HL-60 (cell line): ENCODE measurements at places on chromosomes 7 and 10.

GRCh38 chr10:116536810-116537209 lies 8.9 kb upstream of the PNLIP start:
- DNase-seq: no peak

GRCh38 chr7:156017431-156017830 lies 205.2 kb upstream of the SHH start:
- DNase-seq: no peak

- DNase-seq: no peak
These were observed 248.8 kb upstream of the NEBL start for GRCh38 chr10:21145751-21146435.

DNA sequence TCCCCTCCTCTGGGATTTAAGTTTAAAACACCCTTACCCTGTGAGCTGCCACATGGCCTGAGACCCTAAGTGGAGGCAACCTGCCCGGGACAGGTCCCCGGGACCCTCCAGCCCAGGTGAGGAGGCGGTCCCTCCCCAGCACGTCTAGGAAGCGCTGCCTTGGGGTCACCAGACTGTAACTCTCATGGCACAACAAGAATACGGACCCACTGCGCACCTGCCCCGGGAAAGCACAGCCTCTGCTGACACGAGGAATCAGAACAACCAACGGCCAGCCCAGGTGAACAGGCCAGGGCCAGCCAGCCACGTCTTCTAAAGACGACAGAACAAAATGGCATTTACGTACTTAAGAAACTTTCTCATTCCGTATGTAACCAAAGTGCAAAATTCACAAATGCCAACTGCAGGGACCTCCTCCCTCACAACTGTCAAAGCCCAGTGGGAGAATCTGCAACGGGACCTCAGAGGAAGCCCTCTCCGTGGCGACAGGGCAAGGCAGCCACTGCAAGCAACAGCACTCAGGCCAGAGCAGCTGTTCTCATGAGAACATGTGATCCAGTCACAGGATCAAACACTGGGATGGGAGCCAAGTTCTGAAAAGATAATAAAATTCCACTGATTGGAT lies 208.4 kb downstream of the DIP2C start:
- DNase-seq: no peak

DNA sequence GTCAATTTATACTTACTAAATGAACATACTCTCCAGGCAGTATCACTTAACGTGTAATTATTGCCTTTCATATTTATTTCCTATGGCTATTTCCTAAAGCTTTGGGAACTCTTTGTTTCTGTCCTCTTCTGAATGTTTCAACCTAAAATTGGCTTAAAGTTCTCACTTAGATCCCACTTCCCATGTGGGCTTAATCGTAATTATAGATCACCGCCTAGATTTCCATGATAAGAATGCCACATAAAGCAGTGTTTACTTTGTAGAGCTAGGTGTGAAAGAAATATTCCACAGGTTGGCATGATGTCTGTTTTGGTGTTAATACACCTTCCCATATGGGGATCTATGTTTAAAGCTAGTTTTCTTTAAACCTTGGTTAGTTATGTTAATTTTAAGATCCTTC lies 1.5 kb downstream of the HDAC9 start:
- DNase-seq: no peak

DNA sequence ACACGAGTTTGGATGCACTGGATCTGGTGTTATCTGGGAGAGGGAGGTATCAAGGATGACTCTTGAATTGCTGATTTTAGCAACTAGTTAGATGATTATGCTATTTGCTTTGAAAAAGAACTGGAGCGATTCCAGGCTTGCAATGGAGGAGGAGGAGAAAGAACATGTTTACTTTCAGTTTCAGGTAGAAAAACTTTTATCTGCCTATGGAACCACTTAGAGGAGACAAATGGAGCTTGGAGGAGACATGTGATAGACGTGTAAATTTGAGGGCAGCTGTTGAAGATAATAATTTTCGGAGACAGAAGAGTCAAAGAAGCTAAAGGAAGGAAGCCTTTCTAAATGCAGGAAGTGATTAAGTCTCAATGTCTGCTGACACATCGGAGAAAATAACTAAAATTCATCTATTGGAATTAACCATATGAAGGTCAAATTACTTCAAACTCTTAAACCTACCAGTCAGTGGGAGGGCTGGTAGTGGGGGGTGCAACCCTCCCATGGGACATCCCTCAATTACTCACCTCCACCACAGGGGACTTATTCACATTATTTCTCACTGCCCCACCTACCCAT lies 56.4 kb upstream of the GNAI1 start:
- no peak for DNase-seq

- DNase-seq: no peak
These were observed 1.3 kb upstream of the GSTK1 start for GRCh38 chr7:143261901-143262300.

DNA sequence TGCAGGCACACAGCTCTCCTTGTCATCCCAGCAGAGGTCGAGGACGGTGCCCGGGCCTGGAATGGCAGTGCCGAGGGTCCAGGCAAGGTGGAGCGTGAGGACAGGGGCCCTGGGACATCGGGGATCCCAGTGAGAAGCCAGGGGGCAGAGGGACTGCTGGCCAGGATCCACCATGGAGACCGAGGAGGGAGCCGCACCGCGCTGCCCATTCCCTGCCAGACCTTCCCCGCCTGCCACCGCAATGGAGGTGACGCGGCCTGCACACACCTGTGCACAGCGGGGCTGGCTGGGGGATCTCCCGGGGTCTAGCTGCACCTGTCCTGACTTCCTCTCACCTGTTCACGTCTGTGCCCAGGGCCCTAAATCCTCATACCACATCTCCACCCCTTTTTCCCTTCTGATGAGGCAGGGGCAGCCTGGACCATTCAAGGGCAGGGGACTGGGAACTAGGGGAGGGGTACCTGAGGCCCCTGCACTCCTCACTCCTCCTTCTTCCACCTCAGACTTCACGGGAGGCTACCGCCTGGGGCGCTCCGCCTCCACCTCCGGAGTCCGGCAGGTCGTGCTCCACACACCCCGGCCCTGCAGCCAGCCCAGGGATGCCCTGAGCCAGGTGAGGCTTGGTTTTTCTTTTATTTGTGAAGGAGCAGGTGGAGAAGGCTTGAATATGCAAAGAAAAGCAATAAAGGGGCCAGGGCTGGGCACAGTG lies 6.9 kb downstream of the NYAP1 start:
- no peak for DNase-seq

DNA sequence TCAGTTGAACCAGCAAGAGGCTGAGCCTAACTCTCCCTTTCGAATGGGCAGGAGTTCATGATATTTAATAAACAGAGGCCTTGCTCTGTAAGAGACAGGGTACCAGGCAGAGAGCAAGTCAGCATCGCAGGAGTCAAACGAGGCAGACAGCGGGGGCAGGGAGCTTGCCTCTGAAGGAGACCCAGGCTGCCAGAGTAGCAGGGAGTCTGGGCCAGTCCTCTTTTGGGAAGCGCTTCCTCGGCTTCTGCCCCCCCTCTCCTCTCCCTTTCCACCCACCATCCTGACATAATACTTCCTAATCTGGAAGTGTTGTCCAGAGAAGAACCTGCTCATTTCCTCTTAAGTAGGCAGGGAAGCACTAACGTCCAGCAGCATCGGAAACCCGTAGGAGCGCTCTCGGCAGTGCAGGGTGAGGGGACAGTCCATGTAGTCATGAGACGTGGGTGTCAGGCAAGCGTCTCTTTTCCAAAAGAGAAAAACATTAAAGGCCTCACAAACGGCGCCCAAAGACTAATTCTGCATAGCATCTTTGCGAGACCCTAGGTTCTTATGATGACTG lies 171.1 kb downstream of the EGFR start:
- no peak for DNase-seq

DNA sequence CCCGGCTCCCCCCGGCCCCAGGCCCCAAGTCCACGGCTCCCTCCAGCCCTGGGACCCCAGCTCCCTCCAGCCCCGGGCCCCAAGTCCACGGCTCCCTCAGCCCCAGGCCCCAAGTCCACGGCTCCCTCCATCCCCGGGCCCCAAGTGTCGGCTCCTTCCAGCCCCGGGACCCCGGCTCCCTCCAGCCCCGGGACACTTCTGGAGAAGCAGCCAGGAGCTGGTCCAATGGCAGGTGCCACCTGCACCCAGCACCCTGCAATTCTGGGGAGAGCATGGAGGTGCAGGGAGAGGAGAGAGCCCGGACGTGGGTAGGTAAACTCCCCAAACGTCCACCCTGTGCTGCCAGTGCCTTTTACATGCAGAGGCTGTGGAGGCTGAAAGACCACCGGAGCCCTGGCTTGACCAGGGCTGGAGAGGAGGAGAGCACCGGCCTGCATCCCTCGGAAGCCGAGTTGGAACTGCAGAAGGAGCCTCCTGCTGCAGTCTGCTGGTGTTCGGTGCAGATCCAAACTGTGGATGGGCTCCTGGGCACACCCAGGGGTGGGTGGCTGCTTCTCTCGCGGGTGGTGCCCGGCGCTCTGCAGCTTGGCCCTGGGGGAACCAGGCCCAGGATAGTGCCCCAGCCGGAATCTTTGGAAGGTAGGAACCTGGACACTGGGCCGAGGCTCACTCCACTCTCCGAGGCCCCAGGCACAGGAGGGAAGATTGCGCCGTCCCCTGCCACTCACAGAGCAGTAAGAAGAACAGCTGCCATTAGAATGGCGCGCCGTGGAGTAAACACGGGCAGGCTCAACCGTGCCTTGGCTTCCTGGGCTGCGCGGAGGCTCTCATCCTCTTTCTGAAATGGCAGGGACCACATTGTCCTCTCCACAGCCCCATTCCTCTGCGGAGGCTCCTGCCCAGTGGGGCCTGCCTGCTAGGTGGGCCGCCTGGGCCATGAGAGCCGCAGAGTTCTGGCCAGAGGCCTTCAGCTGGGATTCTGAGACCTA lies 14.7 kb downstream of the SHH start:
- DNase-seq: no peak

DNA sequence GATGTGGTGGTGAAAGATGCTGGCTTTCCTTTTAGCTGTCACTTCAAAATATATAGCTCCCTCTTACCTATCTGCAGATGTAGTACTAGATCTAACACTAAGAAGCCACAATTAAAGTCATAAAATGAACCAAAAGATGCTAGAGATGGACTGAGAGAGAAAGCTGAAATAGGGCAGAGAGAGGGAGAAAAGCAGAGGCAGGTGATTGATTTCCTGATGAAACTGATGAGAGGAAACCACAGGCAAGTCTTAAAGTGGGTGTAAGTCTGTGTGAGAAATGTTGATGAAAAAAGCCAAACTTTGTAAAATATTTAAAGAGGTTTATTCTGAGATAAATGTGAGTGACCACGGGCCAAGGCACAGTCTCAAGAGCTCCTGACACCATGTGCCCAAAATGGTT lies 194.3 kb upstream of the MBL2 start:
- DNase-seq: no peak

- DNase-seq: no peak
These were observed 17.1 kb downstream of the PDLIM1 start for GRCh38 chr10:95273393-95274312.

- DNase-seq: no peak
These were observed 56.5 kb upstream of the LHFPL3 start for GRCh38 chr7:104271948-104272347.

DNA sequence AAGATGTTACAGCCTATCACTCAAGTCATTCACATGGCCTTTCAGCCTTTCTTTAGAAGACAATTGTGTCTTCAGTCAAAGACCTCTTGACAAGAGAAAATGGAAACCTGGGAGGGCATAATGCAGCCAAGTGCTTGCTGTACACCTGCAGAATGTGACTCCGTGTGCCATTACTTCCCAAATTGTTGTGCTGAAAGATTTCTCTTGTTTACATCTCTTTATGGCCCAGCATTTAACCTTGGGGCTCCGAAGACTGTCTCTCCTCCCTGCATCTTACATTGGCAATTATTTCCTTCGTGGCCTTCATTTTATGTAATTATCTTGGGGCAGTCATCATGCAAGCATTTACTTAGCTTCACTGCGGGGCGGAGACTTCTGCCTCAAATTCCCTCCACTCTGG lies 287.0 kb downstream of the TCF7L2 start:
- no peak for DNase-seq

GRCh38 chr7:2629746-2630681 lies 1.8 kb upstream of the TTYH3 start:
- no peak for DNase-seq

DNA sequence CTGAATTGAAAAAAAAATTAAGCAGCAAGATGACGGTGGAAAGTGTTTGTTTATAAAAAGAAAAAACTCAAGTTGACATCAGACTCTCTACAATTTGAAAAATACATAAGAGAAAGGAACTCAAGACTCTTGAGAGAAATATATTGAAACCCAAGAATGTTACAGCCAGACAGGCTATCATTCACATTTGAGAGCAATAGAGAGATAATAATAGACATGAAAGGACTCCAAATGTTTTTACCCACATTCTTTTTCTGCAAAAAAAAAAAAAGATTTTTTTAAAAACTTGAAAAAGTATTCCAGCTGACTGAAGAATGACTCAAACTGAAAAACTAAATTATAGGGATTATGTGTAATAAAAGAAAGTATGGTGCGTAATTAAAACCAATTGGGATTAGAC lies 532.4 kb downstream of the INHBA start:
- no peak for DNase-seq

DNA sequence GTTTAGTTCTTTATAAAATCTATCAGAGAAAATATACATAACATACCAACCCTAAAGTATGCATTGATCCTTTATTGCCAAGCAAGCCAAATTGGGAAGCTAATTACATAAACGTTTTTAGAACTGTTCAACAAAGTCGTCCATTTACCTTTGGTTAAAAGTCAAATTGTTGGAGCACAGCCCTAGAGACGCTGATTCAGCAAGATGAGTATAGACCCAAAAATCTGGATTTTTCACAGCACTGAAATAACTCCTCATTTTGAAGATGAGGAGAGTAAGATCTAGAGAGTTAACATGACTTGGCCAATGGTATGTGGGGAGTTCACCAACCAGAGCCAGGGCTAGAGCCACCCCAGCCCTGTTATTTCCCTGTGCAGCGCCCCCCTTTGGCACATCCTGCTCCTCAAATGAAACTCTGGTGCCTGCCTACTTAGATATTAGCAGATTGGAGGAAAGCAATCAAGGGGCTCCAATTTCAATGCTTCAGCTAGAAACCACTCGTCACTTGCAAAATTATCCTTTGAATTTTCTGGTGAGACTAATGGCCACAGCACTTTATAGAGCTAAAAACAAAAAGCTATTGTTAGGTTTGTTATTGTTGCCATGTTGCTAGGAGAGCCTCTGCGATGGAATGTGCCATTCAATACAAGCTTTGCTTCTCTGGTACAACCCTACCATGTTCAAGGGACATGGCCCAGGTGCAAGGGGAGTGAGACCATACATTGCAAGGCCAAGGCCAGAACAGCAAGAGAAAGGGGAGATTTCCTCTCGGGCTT lies 132.6 kb upstream of the ZEB1 start:
- DNase-seq: no peak
